ENCODE measurements at places on chromosomes 12 and 14. TPM values are rescaled to one million over a fixed set of nuclear protein-coding genes. Genes with fewer than 3 reads are reported as not detected.

Gene RDH16
- total RNA-seq = under 0.01 TPM

Gene EPYC
- total RNA-seq = not detected

- peak; percentile 35 for DNase-seq
Measured at GRCh38 chr12:15534322-15534721, 212.0 kb downstream of the PTPRO start.

GRCh38 chr14:99648027-99648784 is 3.3 kb downstream of the HHIPL1 start:
- DNase-seq = no peak

GRCh38 chr14:60721326-60722106 is 2.6 kb downstream of the SIX4 start:
- peak; percentile 61 for DNase-seq

Gene SCNN1A
- 0.22 TPM for total RNA-seq

Gene OTX2
- not detected for total RNA-seq

DNA sequence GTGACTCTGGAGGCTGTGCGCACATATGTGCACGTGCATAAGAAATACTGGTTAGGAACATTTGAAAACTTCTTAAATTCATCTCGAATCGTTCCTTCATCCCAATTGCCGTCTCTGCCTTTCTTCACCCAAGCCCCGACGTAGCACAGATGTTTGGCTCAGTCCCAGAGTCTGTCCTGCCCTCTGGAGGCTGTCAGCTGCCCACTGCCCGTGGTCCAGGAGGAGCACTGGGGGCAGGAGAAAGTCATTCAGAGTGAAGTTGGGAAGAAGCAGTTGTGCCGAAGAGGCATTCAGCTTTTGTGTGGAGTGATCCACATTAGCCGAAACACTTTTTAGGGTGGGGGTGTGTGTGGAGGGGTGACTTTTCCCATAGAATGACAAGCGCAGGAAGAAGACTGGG is 124.9 kb downstream of the TSPAN9 start:
- DNase-seq = no peak

Gene PCED1B
- total RNA-seq = 0.20 TPM

Gene PLEKHD1
- not detected for total RNA-seq

Gene ZNF26
- 4.6 TPM for total RNA-seq

Gene HAL
- total RNA-seq = 0.22 TPM

DNA sequence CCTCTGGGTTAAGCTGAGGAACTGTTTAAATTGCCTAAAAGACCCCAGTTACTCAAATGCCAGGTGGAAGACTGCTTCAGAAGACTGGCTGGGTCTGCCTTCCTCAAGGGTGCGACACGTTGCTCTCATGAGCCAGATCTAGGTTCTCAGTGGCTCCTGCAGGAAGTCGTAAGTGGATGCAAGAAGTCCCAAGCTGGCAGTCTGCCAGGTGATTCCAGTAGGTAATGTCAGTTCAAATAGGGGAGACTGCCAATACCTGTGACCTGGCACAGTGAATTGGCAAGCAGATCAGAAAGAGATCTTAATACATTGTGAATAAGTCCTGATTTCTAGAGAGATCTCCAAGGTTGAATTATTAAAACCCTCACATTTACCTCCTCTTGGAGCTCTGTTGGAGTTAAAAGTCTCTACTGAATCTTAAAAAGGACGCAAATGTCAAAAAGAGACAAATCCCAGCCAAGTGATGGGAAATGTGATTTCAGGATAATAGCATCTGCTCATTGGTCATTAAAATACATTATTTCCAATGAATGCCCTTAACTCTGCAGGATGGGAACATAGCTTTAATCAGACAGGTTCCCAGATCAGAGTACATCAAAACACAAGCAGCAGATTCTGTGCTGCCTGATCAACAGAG is 98.8 kb upstream of the FRMD6 start:
- DNase-seq = no peak

Gene C3AR1
- 0.22 TPM for total RNA-seq

Gene TAS2R50
- total RNA-seq = 1.2 TPM

Gene IKZF4
- 0.22 TPM for total RNA-seq

GRCh38 chr14:86491743-86492142 is 961.8 kb downstream of the FLRT2 start:
- DNase-seq = no peak

DNA sequence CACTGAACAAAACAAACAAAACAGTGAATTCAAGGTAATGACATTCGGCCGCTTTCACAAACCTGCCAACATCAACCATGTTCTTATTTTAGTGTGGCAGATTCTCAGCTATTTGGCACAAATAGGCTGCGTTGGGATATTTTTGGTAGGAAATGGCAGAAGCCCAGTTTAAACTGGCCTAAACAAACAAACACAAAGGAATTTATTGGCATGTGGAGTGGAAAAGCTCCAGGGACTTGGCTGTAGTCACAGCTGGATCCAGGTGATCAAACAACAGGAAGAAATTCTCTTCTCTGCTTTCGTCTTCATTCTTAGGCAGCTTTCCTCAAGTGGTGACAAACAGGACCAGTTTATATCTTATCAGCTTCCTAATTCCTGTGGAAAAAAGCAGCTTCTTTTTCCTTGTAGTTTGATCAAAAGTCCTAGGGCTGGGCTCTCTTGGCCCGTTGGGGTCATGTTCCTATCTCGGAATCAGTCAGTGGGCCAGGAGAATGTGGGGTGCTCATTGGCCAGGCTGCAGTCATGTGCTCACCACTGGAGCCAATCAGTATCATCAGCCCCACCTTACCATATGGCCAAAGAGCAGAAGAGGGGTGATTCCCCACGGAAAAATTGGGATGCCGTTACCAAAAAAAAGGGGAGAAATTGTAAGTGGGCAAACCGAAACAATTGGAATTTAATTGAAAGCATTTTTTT is 22.6 kb downstream of the C12orf75 start:
- DNase-seq = no peak

DNA sequence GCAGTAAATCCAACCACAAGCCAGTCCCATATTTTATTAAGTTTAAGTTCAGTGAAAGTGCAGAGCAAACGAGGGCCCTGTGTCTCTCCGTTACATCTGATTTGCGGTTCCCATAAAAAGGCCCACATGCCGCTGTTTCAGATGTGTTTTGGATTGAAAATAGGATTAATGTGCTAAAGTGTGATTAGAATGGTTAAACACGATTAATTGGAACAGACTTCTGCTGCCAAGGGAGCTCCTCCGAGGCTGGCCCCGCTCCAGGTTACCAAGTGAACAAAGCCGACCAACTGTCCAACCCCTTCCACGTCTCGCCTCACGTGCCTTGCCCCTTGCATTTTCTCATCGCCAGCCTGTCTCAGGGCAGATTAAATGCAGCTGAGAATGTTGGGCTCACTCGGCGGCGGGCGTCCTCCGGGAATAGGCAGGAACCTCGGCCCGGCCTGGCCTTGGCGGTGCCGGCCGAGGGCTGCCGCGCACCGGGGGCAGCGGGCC is 166.5 kb upstream of the GSC start:
- peak; percentile 12 for DNase-seq

DNA sequence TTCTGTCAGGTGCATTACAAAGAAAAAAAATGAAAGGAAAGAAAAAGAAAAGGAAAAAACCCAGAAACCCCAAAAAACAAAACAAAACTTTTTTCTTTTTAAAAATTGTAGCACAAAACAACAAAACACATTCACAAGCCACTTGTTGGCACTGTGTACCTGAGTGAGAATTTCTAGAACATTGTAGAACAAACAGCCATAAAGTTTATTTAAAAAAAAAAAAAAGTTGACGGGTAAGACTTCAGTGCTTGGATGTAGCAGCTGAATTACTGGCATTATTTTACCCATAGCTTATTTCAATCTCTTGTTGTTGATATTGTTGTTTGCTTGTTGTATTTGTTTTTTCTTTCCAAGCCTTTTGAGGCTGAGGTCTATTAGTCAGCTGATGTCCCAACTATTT is 415.8 kb downstream of the SOX5 start:
- no peak for DNase-seq

DNA sequence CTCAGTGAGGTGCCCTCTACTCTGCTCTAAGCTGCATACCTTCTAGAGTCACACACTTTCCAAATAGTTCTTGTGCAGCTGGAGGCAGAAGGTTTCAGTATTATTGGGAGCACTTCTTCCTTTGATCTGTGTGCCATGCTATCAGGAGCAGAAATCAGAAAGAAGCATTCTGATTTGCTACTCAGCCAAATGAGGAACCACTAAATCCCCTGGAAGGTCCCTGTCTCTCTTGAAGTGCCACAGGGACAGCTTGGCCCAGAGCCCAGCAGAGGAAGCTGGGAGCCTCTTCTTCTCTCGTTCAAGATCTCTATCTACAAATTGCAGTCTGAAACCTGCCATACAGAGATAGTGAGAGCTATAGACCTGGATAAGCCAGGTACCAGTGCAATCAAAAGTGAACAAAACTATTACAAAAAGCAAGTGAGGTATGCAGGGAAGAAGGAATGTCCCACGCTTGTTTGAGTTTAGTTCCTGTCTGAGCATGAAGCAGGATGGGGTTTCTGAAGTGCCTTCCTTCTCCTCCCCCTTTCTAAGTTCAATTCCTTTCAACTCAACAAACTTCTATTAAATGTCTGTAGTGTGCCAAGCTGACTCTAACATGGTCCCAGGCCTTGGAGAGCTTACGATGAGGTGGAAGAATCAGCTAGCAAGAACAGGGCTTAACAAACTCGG is 100.9 kb upstream of the PARP11 start:
- DNase-seq = no peak

GRCh38 chr14:78530078-78530477 is 359.9 kb downstream of the NRXN3 start:
- peak; percentile 21 for DNase-seq

DNA sequence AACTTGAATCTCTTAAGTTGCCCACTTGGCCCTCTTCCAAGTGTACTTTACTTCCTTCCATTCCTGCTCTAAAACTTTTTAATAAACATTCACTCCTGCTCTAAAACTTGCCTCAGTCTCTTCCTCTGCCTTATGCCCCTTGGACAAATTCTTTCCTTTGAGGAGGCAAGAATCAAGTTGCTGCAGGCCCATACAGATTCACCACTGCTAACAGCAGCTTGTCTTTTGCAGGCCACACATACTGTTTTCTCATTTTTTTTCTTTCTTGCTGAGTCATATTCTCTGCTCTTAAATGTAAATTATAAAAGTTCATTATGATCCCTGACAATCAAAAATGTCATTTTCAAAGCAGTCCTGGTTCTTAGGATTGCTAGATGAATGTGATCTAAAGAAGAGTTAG is 1820.8 kb upstream of the FLRT2 start:
- DNase-seq = no peak

Gene TM7SF3
- total RNA-seq = 99.0 TPM

- no peak for DNase-seq
Measured at GRCh38 chr12:31644536-31644935, 15.0 kb upstream of the ETFBKMT start.

Gene GPRC5D
- not detected for total RNA-seq

DNA sequence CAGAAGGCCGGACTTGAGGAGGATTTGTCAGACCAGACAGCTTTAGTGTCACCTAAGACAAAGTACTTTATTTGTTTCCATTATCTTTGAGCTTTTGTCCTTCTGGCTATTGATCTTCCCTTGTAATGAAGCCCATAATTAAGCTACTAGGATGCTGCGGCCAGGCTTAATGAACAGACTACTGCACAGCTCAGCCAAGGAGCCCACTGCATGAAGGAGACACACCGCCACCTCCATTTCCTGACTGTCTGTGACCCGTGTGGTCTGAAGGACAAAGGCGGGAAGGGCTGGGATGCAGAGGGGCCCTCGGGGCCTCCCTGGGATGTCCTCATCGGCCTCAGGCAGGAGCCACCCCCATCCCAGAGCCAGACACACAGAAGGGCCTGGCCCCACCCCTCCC is 31.0 kb upstream of the GALNT9 start:
- DNase-seq = no peak

GRCh38 chr14:74604911-74605310 is 7.1 kb downstream of the LTBP2 start:
- DNase-seq = no peak

- DNase-seq = peak; percentile 34
Measured at GRCh38 chr12:1470051-1470450, 124.3 kb downstream of the FBXL14 start.

- no peak for DNase-seq
Measured at GRCh38 chr14:23664207-23664885, 28.2 kb downstream of the DHRS2 start.

All from lung microvascular endothelial cell (primary cell).